ENCODE measurements at places on chromosomes 1 and 21.

DNA sequence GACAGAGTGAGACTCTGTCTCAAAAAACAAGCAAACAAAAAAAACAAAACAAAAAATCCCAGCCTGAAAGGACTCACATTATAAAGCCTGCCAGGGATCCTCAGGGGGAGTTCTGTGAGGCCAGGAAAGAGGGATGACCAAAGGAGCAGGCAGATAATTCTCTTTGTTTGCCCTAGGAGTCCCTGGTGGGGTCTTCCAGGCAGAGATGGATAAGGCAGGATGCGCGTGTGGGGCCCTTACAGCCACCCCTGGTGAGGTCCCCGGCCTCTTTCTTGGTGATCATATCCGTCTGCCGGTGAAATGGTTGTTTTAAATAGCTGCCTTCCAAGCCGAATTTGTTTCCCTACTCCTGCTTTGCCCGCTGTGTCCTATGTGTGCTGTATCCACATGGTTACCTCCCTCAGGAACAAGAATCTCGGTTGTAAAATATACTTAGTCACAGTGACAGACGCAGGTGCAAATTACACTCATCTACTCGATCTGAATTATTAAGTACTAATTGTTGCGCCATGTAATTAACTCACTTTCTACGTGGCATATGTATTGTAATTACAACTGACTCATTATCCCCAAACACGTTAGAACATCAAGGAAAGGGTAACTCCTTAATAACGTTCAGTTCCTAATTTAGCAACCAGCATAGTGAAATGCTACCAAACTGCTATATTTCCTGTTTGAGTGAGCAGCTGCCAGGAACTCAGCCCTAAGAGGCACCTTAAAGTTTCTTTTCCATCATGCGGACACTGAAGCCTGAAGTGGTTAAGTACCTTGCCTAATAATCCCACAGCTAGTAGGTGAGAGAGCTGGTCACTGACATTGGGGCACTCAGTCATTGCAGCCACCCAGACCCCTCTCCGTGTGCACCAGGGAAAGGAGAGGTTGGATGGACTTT, 106.4 kb downstream of the ZSCAN20 start:
- DNase-seq, result no peak

DNA sequence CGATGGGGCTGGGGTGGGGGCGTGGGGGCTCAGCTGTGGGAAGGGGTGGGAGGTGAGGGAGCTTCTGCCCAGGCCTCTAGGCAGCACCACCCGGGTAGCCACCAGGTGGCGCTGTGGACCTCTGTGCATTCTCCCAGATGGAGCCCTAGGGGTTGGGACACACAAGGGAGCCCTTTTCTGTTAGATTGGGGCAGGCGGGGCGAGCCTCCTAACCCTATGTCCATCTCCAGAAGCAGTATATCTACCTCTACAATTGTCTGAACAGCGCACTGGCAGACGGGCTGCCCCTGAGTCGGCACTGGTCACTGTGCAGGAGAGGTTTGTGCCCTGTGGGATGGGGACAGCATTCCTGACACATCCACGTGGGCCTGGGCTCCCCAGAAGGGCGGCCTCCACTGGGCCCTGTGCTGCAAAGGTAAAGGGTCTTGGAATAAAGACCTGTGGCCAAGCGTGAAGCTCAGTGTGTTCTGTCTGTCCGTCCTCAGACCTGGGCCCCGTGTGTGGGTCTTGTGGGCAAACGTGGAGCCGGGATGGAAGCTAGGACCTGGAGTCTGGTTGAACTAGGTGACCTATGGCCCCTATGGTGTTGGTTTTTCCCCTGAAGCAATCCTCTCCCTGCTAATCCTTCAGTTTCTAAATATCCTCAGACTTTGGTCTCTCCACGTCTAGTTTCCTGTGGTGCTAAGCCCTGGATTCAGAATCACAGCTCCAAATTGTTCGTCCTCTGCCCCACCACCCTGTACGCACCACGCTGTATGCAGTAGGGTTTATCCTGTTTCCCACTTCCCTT, 4.4 kb upstream of the LGR6 start:
- DNase-seq, result peak; percentile 33

DNA sequence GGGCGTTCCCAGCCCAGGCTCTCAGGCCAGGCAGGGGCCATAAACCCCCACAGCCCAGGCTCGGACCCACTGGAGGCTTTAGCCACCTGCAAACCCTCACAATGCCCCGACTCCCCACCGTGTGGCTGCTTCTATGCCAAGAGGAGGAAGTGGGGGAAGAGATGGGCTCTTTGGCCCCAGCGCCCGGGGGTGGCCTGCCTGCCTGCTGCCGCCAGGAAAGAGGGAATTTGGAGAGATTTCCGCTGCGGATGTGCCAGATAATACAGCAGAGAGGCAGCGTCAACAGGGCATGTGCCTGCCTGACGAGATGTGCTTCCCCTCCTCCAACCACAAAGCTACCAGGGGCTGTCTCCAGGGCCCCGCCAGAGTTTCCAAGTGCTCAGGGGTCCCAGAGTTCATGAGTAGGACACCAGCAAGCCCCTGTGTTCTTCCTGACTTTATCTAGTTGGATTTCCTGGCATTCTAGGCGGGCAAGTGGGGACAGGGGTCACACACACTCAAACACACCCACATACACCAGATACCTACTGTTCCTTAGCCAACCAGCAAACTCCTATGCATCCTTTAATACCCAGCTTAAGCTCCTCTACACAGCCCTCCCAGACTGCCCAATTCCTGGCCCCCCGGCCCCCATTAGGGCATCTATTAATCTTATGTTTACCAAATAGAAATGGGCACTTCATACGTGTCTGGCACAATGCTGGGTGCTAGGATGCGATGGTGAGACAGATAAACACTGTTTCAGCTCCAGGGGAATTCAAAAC, 14.1 kb downstream of the EPHA2 start:
- DNase-seq, result peak; percentile 74

DNA sequence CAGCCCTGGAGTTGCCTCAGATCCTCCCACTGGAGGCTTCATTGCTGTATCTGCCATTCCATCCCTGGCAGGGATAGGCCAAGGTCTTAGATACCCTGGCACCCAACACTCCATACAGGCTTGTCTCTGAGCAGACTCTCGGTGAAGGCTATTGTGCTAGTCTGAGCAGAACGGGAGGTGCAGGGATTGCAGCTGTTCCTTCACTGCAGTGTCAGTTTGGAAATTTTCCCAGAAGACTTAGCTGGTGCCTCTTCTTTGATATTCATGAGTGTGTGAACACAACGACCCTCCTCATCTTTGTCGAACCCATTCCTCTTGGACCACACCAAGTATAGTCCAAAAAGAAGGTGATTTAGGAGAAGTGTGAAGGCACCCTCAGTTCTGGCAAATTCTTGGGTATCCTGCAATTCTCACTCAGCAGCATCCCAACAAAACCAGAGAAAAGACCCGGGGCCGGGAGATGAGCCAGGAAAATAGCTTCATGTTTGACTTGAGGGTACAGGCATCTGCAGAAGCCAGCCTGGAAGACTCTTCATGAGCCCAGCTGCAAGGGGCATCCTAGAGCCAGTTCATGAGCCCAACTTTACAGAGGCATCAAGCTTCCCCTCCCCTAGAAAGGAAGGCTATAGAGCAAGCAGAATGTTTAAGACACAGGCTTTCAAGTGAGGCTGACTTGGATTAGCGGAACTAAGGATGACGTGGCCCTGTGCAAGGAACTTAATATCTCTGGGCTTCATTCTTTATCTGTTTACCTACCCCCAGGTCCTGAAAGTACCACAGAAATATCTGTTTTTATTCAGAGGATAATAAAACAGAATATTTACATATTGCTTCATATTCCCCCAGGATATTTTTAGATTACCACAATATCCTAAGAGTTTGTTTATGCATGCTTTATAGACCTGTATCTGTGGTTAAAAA, 38.8 kb upstream of the HAO2 start:
- DNase-seq, result no peak

DNA sequence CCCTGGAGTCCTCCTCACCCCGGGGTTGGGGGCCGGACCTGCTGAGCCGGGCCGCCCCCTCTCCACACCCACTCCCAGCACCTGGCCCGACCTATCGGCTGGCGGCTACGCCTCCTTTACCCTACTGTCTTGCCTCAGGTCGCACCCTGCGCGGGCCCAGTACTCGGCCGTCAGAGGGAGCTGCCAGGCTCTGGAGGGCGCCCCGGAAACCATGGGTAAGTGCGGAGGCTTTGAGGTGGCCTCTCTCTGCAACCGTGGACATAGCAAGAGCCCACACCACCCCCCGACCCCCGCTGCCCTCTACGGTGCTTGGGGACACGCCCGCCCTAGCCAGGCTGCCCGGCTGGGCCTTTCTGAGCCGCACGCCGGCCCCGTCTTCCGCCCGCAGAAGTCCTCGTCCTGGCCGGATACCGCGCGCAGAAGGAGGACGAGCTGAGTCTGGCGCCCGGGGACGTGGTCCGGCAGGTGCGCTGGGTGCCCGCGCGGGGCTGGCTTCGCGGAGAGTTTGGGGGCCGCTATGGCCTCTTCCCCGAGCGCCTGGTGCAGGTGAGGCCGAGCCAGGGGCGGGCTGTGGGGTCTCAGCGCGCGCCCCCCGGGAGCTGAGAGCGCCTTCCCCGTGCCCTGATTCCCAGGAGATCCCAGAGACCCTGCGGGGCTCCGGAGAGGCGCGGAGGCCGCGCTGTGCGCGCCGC, at the start of gene SH3D21:
SH3D21 (plus strand) TSS at position 159 of the 692 bp plus-strand sequence; CDS start at position 212, 53 bp downstream.
- peak; percentile 20 for DNase-seq

GRCh38 chr1:71766748-71767147, 515.6 kb downstream of the NEGR1 start:
- DNase-seq, result no peak

- peak; percentile 87 for DNase-seq
Measured at GRCh38 chr1:178344513-178345091, 152.2 kb downstream of the CLEC20A start.

DNA sequence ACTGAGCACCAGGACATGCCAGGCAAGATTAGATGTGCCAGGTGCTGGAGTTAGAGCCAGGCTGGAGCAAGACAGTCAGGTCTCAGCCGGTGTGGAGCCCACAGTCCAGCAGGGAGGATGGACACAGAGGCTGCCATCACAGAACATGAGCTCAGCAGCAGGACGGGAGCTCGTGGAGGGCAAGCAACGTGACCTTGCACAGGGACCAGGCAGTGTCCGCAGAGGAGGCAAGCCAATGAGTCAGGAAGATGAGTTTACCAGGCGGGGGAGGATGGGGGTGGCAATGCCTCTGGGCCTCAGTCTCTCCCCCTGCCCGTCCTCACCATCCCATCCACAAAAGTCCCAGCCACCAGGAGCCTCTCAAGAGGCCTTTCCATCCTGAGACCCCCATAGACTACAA, 20.7 kb upstream of the ZC3H12A start:
- no peak for DNase-seq

- DNase-seq, result no peak
Measured at GRCh38 chr1:14443164-14443787, 155.2 kb upstream of the KAZN start.
